ENCODE measurements at places on chromosomes 13 and 19. TPM values are rescaled to one million over a fixed set of nuclear protein-coding genes. Genes with fewer than 3 reads are reported as not detected.
A peak's percentile ranks its signal among the peaks of the same experiment; 100 is the strongest.

DNA sequence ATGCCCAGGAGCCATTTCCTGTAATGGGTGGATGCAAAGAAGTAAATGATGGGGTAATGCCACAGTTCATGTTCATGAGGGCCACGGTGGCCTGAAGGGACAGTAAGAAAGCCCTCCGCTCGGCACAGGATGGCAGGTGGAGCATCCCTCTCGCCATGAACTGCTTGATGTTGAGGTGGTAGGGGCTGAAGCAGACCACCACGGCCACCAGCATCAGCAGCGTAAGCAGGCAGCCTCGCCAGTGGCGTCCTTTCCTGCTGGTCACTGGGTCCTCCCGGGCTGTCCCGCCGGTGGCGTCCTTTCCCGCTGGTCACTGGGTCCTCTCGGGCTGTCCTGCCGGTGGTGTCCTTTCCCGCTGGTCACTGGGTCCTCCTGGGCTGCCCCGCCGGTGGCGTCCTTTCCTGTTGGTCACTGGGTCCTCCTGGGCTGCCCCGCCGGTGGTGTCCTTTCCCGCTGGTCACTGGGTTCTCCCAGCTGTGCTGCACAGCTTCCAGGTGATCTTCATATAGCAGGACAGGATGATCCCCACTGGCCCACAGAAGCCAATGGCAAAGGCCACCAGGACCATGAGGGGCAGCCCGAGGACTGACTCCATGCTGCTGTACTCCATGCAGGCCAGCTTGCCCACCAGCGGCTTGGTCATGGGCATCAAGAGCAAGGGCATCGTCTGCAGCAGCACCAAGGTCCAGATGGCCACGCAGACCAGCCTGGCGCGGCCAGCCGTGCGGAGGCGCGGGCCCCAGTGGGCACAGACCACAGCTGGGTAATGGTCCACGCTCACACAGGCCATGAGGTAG is 93.2 kb upstream of the TM9SF2 start:
- H3K27ac ChIP-seq = no peak overlapping the region
- no peaks in the 10 kb centered on the region for H3K36me3 ChIP-seq
- no peaks in the 10 kb centered on the region for H3K4me1 ChIP-seq
- no peak for DNase-seq
- H3K27me3 ChIP-seq = no peaks in the 10 kb centered on the region

DNA sequence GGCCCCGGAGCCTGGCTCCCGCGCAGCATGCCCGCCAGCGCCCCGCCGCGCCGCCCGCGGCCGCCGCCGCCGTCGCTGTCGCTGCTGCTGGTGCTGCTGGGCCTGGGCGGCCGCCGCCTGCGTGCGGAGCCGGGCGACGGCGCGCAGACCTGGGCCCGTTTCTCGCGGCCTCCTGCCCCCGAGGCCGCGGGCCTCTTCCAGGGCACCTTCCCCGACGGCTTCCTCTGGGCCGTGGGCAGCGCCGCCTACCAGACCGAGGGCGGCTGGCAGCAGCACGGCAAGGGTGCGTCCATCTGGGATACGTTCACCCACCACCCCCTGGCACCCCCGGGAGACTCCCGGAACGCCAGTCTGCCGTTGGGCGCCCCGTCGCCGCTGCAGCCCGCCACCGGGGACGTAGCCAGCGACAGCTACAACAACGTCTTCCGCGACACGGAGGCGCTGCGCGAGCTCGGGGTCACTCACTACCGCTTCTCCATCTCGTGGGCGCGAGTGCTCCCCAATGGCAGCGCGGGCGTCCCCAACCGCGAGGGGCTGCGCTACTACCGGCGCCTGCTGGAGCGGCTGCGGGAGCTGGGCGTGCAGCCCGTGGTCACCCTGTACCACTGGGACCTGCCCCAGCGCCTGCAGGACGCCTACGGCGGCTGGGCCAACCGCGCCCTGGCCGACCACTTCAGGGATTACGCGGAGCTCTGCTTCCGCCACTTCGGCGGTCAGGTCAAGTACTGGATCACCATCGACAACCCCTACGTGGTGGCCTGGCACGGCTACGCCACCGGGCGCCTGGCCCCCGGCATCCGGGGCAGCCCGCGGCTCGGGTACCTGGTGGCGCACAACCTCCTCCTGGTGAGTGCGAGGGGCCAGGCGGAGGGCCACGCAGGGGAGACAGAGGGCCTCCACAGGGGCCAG is at the start of gene KL:
Gene KL (plus strand): TSS at position 10 of the 909 bp plus-strand sequence. CDS start 18 bp downstream, at position 28.
- H3K27ac ChIP-seq = no peak within 1 kb of the TSS
- H3K27me3 ChIP-seq = no peaks in the 10 kb centered on the region
- DNase-seq = no peak
- peaks cover 4% of the 10 kb centered on the region for H3K4me1 ChIP-seq
- peak within 1 kb of the TSS; percentile 47 for H3K4me3 ChIP-seq

- H3K36me3 ChIP-seq = no peaks in the 10 kb centered on the region
- no peak for DNase-seq
- H3K4me1 ChIP-seq = peaks cover 7% of the 10 kb centered on the region
- no peak overlapping the region for H3K27ac ChIP-seq
- H3K4me3 ChIP-seq = no peak overlapping the region
Observed at GRCh38 chr13:107461751-107462150, 753.6 kb downstream of the LIG4 start.

GRCh38 chr13:113432506-113433270 is 20.6 kb downstream of the ADPRHL1 start:
- H3K4me1 ChIP-seq = no peaks in the 10 kb centered on the region
- DNase-seq = no peak
- no peaks in the 10 kb centered on the region for H3K27me3 ChIP-seq

DNA sequence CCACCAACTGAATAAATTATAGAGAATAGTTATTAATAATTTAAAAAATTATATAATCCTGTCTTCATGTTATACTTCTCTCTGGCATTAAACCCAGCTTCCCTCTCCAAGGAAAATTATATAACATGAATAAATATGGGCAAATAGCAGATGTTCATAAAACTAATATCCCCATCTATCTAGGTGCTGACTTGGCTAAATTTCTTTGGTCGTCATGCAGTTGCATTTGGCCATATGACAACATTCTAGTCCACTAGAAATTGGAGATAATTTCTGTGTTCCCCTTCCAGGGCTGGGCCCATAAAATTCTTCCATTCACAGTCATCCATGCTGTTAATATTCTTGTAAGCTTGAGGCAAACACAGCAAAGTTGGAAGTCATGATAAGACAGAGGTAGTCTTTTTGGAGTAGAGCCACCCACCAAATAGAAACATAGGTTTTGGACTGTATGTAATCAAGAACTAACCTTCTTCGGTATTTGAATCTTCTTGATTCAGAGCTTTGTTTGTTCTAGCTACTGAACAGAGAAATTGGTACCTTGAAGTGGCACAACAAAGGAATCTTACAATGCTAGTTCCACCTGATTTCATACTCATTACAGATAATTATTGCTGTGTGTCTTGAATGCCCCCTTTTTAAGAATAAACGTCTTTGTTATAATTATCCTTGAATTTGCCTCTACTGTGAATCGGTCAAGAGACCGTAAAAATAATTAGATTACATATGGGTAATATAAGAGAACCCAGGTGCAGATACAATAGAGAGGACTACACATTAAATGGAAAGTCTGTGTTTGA is 678.5 kb upstream of the PCDH20 start:
- no peak overlapping the region for H3K27ac ChIP-seq
- H3K27me3 ChIP-seq = no peaks in the 10 kb centered on the region
- H3K4me1 ChIP-seq = no peaks in the 10 kb centered on the region
- no peaks in the 10 kb centered on the region for H3K36me3 ChIP-seq
- no peak overlapping the region for H3K4me3 ChIP-seq

- no peaks in the 10 kb centered on the region for H3K27me3 ChIP-seq
- peak overlapping the region; percentile 44 for H3K4me3 ChIP-seq
- H3K36me3 ChIP-seq = no peaks in the 10 kb centered on the region
- H3K4me1 ChIP-seq = peaks cover 26% of the 10 kb centered on the region
Observed at GRCh38 chr13:28753208-28753892, 34.6 kb upstream of the SLC46A3 start.

- no peaks in the 10 kb centered on the region for H3K4me1 ChIP-seq
- no peak overlapping the region for H3K27ac ChIP-seq
- peak; percentile 31 for DNase-seq
- no peak overlapping the region for H3K4me3 ChIP-seq
Observed at GRCh38 chr13:77928909-77929308, 10.3 kb upstream of the EDNRB start.

GRCh38 chr19:16736709-16737108 is 17.1 kb downstream of the NWD1 start:
- H3K27ac ChIP-seq = no peak overlapping the region
- H3K27me3 ChIP-seq = no peaks in the 10 kb centered on the region
- peaks cover 6% of the 10 kb centered on the region for H3K4me1 ChIP-seq
- H3K4me3 ChIP-seq = no peak overlapping the region
- peak; percentile 17 for DNase-seq
- H3K36me3 ChIP-seq = no peaks in the 10 kb centered on the region

DNA sequence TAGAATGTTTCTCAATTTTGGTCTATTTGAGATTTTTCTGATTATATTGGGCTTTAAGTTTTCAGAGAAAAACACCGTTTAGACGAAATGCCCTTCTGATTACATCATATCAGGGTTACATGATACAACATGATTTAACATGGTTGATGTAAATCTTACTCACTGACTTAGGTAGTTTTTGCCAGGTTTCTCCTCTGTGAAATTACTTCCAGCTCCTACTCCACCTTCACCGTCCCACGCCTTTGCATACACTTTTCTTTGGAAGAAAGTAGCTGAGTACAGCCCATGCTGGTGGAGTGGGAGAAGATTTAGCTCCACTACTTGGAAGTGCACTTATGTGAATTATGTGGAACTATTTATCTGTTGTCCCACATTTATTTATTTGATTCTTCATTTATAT is 433.2 kb upstream of the KLHL1 start:
- no peak overlapping the region for H3K27ac ChIP-seq
- H3K4me1 ChIP-seq = no peaks in the 10 kb centered on the region
- no peak for DNase-seq
- no peaks in the 10 kb centered on the region for H3K27me3 ChIP-seq
- no peaks in the 10 kb centered on the region for H3K36me3 ChIP-seq
- H3K4me3 ChIP-seq = no peak overlapping the region

SERPINE3 gene
- not detected for total RNA-seq

DHDH gene
- 1.8 TPM for total RNA-seq
